T-cell (primary cell): ENCODE measurements at places on chromosomes 3 and 15. TPM values are rescaled to one million over a fixed set of nuclear protein-coding genes. Genes with fewer than 3 reads are reported as not detected.

GRCh38 chr15:73908030-73908821 lies 18.0 kb upstream of the LOXL1 start:
- H3K4me1 ChIP-seq = no peaks in the 10 kb centered on the region
- no peak overlapping the region for H3K4me3 ChIP-seq
- no peak overlapping the region for H3K27ac ChIP-seq
- no peaks in the 10 kb centered on the region for H3K27me3 ChIP-seq

DNA sequence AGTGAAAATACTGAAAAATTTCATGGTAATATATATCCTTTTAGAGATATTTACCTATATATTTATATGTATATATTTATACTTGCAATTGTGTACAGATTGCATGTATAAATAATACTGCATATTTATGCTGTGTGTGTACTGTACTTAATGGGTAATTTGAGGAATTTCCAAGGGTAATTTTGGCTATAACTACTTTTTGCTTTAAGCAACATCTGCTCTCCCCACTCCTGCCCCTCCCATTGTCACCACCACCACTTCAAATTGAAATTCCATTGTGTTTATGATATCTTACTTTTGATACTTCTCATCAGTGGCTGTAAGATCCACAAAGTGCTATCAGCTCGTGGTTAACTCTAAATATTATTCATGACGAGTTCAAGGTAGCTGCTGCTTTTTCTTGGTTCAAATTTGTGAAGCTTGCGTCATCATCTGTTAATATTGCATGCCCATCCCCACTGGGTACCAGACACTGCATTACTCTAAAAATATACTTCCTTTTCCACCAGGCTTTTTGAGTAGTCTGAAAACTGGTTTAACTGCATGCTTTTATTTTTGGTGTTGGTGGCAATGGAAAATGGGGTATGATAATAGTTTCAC lies 91.7 kb upstream of the MITF start:
- no peak overlapping the region for H3K27ac ChIP-seq
- H3K4me1 ChIP-seq = no peaks in the 10 kb centered on the region
- DNase-seq = no peak
- no peaks in the 10 kb centered on the region for H3K27me3 ChIP-seq

- peaks cover 2% of the 10 kb centered on the region for H3K27me3 ChIP-seq
- H3K27ac ChIP-seq = no peak overlapping the region
- no peak overlapping the region for H3K4me3 ChIP-seq
- H3K4me1 ChIP-seq = no peaks in the 10 kb centered on the region
Measured at GRCh38 chr3:184386047-184386806, 6.4 kb downstream of the CHRD start.

Gene NAALADL2
- total RNA-seq = 0.16 TPM
